Muscle of leg (tissue), 16 donors: ENCODE measurements at places on chromosomes 11 and 22.

- H3K4me3 ChIP-seq = no peak overlapping the region
- H3K36me3 ChIP-seq = peaks cover 14% of the 10 kb centered on the region
- no peak for DNase-seq
- H3K27me3 ChIP-seq = no peaks in the 10 kb centered on the region
Measured at GRCh38 chr11:76788661-76789442, 5.7 kb downstream of the TSKU start.

- DNase-seq = peak; percentile 1
- H3K36me3 ChIP-seq = no peaks in the 10 kb centered on the region
- H3K4me3 ChIP-seq = no peak overlapping the region
- H3K27ac ChIP-seq = no peak overlapping the region
- no peaks in the 10 kb centered on the region for H3K27me3 ChIP-seq
Measured at GRCh38 chr11:21401496-21401895, 732.1 kb downstream of the NELL1 start.

GRCh38 chr11:107740271-107740670, 28.4 kb upstream of the SLN start:
- H3K36me3 ChIP-seq = no peaks in the 10 kb centered on the region
- no peak for DNase-seq
- H3K4me1 ChIP-seq = peaks cover 7% of the 10 kb centered on the region
- H3K27me3 ChIP-seq = no peaks in the 10 kb centered on the region
- H3K4me3 ChIP-seq = no peak overlapping the region

DNA sequence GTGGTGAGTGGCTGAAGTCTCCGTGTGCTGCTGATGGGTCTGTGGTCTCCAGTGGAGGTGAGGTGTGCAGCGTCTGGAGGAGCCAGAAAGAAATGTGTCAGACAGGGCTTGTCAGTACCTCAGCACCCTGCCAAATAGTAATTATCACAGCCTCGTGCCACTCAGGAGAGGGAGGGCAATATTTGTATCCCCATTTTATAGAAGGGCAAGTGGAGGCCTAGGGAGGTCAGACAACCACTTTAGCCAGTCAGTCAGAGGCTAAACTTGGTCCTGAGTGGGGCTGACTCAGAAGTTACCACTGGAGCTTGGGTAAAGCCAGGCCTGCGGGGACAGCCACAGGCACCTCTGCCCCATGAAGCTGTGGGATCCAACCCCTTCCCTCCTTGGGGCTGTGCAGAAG, 11.5 kb upstream of the ELF5 start:
- no peak overlapping the region for H3K4me3 ChIP-seq
- H3K36me3 ChIP-seq = no peaks in the 10 kb centered on the region
- no peaks in the 10 kb centered on the region for H3K27me3 ChIP-seq
- H3K4me1 ChIP-seq = no peaks in the 10 kb centered on the region
- H3K27ac ChIP-seq = no peak overlapping the region

GRCh38 chr11:106077609-106078455, at the start of gene AASDHPPT:
Gene AASDHPPT (plus strand): TSS chr11:106077662. CDS start chr11:106077711, 49 bp downstream.
- peak within 1 kb of the TSS; percentile 95 for H3K4me3 ChIP-seq
- H3K27ac ChIP-seq = peak within 1 kb of the TSS; percentile 100
- no peaks in the 10 kb centered on the region for H3K27me3 ChIP-seq
- peak; percentile 69 for DNase-seq

GRCh38 chr11:118343981-118344515, at the start of gene CD3G:
Gene CD3G (plus strand): TSS chr11:118344344. CDS start chr11:118344424, 80 bp downstream.
- no peaks in the 10 kb centered on the region for H3K36me3 ChIP-seq
- DNase-seq = no peak
- H3K27ac ChIP-seq = no peak within 1 kb of the TSS
- no peak within 1 kb of the TSS for H3K4me3 ChIP-seq
- H3K4me1 ChIP-seq = no peaks in the 10 kb centered on the region

GRCh38 chr11:35090125-35090524, 48.8 kb upstream of the CD44 start:
- H3K4me3 ChIP-seq = no peak overlapping the region
- H3K36me3 ChIP-seq = no peaks in the 10 kb centered on the region
- no peaks in the 10 kb centered on the region for H3K27me3 ChIP-seq
- peaks cover 29% of the 10 kb centered on the region for H3K4me1 ChIP-seq

- no peaks in the 10 kb centered on the region for H3K36me3 ChIP-seq
- H3K27me3 ChIP-seq = no peaks in the 10 kb centered on the region
- no peak overlapping the region for H3K27ac ChIP-seq
- no peaks in the 10 kb centered on the region for H3K4me1 ChIP-seq
Measured at GRCh38 chr11:129804012-129804411, 11.6 kb upstream of the TMEM45B start.

DNA sequence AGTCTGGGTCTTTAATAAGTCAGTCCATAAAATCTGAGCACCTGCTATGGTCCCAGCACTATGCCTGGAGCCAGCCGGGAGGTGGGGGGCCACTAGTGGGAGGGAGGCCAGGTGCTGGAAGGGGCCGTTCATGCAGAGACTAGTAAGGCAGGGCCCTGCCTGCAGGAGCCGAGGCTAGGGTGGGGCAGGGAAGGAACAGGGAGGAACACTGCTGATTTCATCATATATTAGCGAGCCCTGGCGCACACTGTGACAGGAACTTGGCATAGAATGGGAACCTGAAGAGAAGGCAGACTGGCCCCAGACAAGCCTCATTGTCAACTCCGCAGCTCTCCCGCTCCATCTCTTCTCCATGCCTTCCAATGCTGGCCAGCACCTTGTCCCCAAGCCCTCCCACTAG, 7.1 kb downstream of the VSIG10L2 start:
- no peak for DNase-seq
- H3K4me3 ChIP-seq = no peak overlapping the region
- H3K27ac ChIP-seq = peak overlapping the region; percentile 6
- H3K36me3 ChIP-seq = peaks cover 10% of the 10 kb centered on the region

DNA sequence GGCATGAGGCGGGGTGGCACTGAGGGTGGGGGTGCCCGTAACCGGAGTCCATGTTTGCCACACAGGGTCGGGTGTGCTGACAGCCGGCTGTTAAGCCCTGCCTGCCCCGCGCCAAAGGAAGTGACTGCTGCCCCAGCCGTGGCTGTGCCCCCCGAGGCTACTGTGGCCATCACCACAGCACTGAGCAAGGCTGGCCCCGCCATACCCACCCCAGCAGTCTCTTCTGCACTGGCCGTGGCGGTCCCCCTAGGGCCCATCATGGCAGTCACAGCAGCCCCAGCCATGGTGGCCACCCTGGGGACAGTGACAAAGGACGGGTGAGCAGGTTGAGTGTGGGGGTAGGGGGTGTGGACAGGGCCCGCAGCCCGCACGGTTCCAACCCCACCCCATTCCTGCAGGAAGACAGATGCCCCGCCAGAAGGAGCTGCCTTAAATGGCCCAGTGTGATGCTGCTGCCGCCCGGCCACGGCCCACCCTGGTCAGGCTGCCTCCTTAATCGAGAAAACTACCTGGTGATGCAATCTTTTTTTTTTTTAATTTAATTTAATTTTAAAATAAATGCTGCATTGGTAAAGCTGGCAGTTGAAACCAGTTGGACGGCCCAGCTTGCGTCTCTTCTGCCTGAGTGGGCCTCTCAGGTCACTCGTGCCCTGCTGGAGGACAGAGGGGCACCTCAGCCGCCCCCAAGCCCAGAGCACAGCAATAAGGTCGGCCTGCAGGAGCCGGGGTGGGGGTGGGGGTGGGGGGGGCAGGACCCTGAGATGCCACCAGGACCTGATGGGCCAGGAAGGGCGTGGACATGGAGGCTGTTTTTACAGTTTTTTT, 30.8 kb downstream of the SBF1 start:
- H3K4me3 ChIP-seq = no peak overlapping the region
- peaks cover 84% of the 10 kb centered on the region for H3K36me3 ChIP-seq
- H3K27me3 ChIP-seq = no peaks in the 10 kb centered on the region
- DNase-seq = no peak
- no peak overlapping the region for H3K27ac ChIP-seq

DNA sequence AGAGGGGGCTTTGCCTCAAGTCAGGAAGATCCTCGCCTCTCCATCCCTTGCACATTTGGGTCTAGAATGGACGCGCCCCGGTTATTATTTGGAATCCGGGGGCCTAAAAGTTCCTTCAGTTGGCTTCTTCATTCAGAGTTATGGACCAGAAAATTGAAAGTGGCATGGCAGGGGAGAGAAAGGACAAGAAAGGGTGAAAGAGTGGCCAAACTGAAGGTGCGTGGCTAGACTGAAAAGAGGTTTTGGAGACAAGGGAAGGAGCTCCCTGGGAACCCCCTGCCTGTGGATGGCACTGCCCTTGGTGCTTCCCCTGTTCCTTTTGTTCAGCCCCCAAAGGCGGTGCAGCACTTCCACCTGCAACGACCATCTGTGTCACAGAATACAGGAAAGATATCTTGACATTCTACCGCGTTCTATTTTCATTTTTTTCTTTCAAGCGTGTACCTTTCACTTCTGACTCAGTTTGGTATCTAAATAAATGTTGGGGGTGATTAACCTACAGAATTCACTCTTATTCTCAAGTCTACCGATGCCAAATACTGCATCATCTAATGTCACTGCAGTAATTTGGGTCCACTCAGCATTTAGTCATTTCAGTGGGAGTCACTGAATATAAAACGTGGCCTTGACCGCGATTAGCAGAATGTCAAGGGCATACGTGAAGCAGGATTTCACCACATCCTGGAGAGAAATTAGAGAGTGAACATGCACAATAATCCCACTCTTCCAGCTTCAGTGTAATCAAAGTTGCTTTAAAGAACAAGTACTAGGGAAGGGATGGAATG, 88.1 kb upstream of the ARHGAP32 start:
- DNase-seq = no peak
- H3K27ac ChIP-seq = no peak overlapping the region
- no peaks in the 10 kb centered on the region for H3K36me3 ChIP-seq
- H3K27me3 ChIP-seq = peaks cover 2% of the 10 kb centered on the region

- no peak overlapping the region for H3K27ac ChIP-seq
- no peaks in the 10 kb centered on the region for H3K27me3 ChIP-seq
- no peak overlapping the region for H3K4me3 ChIP-seq
- no peaks in the 10 kb centered on the region for H3K36me3 ChIP-seq
Measured at GRCh38 chr11:121141066-121141465, 40.0 kb downstream of the TECTA start.

DNA sequence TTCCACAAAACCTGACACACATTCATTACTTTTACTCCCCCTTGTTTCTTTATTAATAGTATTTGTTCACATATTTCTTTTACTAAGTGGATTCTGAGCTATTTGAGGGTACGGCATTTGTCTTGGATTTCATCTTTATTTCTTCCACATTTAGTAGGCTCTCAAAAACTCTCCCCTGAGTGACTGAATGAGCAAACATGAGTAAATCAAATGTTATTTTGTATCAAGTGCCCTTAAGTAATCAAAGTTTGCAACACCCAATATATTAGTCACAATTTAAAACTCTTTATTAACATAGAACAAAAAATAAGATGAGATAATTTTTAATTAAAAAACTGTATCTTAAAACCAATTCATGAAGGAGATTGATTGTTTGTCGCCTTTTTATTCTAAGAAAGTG, 1101.9 kb upstream of the TENM4 start:
- no peaks in the 10 kb centered on the region for H3K27me3 ChIP-seq
- DNase-seq = no peak
- no peaks in the 10 kb centered on the region for H3K36me3 ChIP-seq
- H3K4me1 ChIP-seq = no peaks in the 10 kb centered on the region
- H3K4me3 ChIP-seq = no peak overlapping the region

GRCh38 chr22:41247703-41248102, 7.0 kb upstream of the CHADL start:
- no peaks in the 10 kb centered on the region for H3K4me1 ChIP-seq
- peaks cover 63% of the 10 kb centered on the region for H3K36me3 ChIP-seq
- H3K27ac ChIP-seq = no peak overlapping the region
- H3K27me3 ChIP-seq = no peaks in the 10 kb centered on the region
- DNase-seq = no peak

- no peaks in the 10 kb centered on the region for H3K36me3 ChIP-seq
- H3K4me3 ChIP-seq = no peak overlapping the region
- no peaks in the 10 kb centered on the region for H3K27me3 ChIP-seq
- DNase-seq = no peak
- H3K4me1 ChIP-seq = no peaks in the 10 kb centered on the region
- no peak overlapping the region for H3K27ac ChIP-seq
Measured at GRCh38 chr11:40619654-40620053, 839.8 kb downstream of the LRRC4C start.

DNA sequence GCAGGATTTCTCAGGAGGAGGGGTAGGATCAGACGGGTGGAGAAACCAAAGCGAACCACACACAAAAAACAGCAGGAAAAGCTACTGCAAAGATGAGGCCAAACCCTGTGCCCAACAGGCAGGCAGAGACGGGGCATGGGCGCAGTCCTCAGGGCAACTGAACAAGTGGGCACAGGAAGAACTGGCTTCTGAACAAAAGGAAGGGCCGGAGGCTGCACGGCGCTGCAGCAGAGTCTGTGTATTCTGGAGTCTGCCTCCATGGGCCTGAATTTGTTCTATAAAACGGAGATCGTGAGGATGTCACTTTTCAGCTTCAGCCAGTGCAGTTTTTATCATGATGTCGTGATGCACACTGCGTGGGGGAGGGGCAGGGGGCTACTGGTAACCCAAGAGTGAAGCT, 1026.0 kb downstream of the TBC1D22A start:
- H3K4me3 ChIP-seq = no peak overlapping the region
- no peaks in the 10 kb centered on the region for H3K4me1 ChIP-seq
- H3K27me3 ChIP-seq = peaks cover 2% of the 10 kb centered on the region
- DNase-seq = no peak
- no peaks in the 10 kb centered on the region for H3K36me3 ChIP-seq

DNA sequence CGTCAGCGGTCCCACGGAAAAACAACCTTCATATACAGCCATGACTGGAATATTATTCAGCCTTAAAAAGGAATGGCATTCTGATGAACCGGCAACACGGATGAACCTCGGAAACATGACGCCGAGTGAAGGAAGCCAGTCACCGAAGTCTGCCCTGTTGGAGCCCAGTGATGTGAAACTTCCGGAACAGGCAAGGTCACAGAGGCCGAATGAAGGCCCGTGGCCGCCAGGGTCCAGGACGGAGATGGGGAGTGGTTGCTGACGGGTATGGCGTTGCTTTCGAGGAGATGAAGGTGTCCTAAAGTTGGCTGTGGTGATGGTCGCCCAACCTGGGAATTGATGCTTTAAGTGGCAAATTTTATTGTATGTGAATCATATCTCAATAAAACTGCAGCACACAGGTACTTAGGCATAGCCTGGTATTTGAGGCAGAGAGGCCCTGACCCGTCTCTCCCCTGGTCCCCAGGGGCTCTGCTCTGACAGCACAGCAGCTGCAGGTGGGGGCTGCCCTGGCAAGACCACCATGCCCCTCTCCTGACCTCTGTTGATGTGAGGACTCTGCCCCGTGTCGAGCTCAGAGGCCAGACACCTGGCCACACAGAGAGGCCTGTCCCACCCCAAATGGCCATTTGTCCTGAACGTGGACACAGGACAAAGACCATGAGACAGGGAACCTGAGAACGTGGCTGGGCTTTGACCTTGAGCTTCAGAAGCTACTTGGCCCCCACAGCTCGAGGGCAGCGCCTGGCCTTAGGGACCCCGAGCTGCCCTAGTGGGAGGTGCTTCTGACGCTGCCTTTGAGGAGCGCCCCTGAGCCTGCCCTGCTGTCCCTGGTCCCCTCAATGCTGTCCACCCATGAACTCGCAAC, 1090.8 kb downstream of the BRD1 start:
- H3K27me3 ChIP-seq = no peaks in the 10 kb centered on the region
- H3K4me3 ChIP-seq = no peak overlapping the region
- H3K36me3 ChIP-seq = no peaks in the 10 kb centered on the region
- H3K27ac ChIP-seq = no peak overlapping the region
- H3K4me1 ChIP-seq = no peaks in the 10 kb centered on the region

- H3K36me3 ChIP-seq = no peaks in the 10 kb centered on the region
- no peaks in the 10 kb centered on the region for H3K27me3 ChIP-seq
- DNase-seq = peak; percentile 18
- no peak overlapping the region for H3K4me3 ChIP-seq
- H3K4me1 ChIP-seq = no peaks in the 10 kb centered on the region
Measured at GRCh38 chr11:109435121-109435742, 13.2 kb downstream of the C11orf87 start.

- no peak overlapping the region for H3K4me3 ChIP-seq
- no peak for DNase-seq
- H3K27me3 ChIP-seq = no peaks in the 10 kb centered on the region
Measured at GRCh38 chr11:82792319-82792718, 58.7 kb upstream of the FAM181B start.
